HT1080 (cell line): ENCODE measurements at places on chromosomes 2 and 18.

DNA sequence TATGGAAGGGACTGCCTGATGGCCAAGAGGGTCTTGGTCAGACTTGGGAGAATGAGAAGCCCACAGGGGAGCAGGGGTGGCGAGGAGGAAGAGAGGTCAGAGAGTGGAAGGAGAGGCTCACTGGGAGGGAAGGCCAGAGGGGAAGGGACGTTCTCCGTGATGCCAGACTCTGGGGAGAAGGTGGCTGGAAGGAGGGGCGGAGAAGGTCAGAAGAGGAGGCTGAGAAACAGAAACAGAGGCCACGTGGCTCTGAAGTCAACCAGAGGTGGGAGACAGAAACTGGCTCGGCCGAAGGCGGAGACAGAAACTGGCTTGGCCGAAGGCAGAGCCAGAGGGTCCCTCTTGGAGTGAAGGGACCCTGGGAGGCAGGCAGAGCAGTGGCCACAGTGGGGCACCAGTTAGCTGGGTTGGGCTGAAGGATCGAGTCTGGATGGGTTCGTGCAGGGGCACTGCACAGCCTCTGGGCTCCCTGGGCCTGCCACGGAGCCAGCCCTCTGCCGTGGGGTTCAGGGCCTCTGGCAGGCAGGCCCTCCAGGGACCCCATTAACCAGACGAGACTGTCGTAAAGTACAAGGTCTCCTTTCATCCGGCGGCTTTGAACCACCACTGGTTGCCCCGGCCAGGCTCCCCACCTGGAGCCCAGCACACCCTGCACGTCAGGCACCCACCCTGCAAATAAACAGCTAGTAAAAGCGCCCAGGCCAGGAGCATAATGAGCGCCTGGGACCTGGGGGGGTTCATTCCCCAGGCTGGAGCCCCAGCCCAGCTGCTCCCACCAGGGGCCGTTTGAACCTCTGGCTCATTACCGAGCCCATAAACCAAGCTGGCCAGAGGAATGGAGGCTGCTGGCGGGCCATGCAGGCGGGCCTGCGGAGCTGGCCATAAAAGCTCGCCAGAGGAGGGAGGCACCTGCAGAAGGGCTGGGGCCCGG is 218.8 kb downstream of the DYSF start:
- DNase-seq: no peak

DNA sequence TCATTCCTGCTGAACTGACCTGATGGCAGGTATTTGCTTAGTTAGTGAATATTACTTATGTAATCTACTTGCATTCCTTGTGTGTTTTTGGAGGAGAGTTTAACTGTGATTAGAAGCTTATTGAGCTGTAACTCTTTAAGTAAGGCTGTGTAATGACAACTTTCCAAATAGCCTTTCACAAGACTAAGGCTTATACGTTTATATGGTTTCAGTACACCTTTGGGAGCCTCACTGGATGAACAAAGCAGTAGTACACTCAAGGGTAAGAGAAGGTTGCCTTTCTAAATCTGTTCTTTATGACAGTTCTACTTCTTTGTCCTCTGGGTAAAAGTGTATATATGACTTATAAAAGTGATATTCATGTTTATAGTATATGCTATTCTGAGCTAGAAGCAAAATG is 4.3 kb downstream of the ITPRID2 start:
- DNase-seq: no peak

- no peak for DNase-seq
Measured at GRCh38 chr2:56709181-56709580, 525.4 kb downstream of the CCDC85A start.

- no peak for DNase-seq
Measured at GRCh38 chr2:231391981-231392380, 3.5 kb upstream of the B3GNT7 start.

DNA sequence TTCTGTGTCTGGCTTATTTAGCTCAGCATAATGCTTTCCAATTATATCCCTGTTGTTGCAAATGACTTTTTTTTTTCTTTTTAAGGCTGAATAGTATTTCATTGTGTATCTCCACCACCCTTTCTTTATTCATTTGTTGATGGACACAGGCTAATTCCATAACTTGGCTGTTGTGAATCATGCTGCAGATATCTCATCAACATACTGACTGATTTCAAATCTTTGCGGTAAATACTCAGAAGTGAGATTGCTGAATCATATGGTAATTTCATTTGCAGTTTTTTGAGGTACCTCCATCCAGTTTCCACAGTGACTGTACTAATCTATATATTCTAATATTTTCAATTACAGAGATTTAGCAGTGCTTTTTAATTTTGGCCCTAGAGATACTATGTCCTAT is 266.2 kb downstream of the TMX3 start:
- peak; percentile 57 for DNase-seq

- DNase-seq: no peak
Measured at GRCh38 chr18:5914951-5915350, 19.6 kb upstream of the TMEM200C start.

GRCh38 chr2:146312899-146313298 is 1531.9 kb upstream of the ACVR2A start:
- DNase-seq: peak; percentile 73

GRCh38 chr18:59562751-59563150 is 134.5 kb downstream of the CCBE1 start:
- no peak for DNase-seq

DNA sequence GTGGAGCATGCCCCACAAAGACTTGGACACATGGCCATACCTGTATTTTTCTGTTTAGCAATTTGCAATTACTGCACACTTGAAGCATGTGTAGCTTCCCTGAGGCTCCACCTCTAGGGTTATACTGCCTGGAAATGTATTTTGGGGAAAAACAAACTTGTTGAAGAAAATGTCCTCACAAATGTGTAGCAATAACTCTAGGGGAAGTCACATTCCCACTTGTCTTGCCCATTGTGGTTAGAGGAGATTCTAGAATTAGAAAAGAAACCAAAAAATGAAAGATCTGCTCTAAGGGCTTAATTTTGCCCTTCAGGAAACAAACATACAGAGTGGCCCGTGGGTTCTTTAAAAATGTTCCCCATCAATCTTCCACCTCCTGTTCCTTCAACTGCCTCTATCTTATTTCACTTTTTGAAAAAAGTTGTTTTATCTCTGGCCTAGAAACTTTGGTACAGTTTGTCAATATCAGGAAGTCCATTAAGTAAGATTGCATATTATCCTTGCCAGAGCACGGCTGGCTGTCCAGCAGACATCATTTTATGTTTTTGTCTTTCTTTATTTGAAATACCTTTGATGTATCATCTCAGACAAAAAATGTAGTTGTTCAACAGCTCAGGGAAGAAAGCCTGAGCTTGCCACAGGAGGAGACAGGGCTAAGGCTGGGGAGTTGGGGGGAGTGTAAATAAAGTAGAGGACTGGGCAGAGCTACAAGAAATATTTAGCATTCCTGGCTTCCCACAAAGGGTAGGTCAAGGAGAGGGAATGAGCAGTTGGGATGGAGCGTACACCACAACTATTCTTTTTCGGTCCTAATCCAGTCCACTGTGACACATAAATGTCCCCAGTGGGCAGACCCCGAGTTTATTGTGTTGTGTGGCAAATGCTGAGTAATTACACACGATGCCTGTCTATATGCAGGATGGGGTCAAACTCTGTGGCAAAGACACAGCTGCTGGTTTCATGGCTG is 96.8 kb upstream of the CDC42EP3 start:
- peak; percentile 96 for DNase-seq

- no peak for DNase-seq
Measured at GRCh38 chr2:46006473-46007025, 290.7 kb upstream of the EPAS1 start.

DNA sequence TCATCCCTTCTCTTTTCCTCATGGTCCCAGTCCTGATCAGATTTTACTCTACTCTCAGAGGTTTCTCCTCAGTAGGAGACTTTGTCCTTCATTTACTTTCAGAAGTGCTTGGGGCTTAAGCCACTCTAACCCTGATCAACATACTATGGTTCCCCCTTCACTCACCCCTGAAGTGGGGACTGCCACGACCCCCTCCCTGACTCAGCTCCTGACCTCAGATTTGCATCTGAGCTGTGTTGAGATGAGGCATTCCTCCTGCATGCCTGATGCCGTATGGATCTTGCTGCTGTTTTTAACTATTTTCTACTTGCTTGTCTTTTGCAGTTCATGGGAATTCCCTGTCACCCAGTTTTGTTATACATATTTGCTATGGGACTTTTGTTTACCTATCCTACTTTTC is 306.7 kb upstream of the CHST9 start:
- DNase-seq: no peak

GRCh38 chr18:24055878-24056277 is 41.3 kb downstream of the TTC39C start:
- DNase-seq: no peak

GRCh38 chr2:42407476-42407875 is 46.5 kb upstream of the COX7A2L start:
- DNase-seq: no peak

GRCh38 chr2:104340879-104341828 is 512.8 kb upstream of the POU3F3 start:
- DNase-seq: no peak
